ENCODE measurements at places on chromosomes 5 and 9.

DNA sequence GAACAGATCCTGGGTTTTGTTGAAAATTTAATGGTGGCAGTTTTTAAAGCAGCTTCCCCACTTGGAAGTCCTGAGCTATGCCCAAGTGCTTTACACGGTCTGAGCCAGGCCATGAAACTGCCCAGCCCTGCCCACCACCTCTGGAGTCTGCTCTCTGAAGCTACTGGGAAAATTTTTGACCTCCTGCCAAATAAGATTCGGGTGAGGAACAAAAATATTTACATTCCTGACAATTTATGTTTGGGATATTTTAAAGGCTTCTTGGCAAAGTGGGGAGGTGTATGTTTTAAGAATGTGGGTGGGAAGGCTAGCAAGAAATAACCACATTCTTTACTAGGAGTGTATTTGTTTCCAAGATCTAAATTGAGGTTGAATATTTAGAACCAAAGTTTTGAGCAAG lies 50.0 kb downstream of the HACD4 start:
- DNase-seq, result no peak

DNA sequence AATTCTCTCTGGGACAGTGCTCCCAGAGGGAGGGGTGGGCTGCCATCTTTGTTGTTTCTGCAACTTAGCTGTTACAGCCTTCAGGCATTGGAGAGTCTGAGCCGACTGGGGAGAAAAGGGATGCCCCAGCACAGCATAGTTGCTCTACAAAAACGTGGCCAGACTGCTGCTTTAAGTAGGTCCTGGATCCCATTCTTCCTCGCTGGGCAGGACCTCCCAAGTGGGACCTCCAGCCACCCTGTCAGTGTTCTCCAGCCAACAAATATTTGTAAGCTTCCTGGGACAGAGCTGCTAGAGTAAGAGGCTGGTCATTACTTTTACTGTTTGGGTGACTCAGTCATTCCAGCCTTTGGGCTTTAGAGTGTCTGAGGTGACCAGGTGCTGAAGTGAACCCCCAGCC lies 292.7 kb upstream of the NREP start:
- DNase-seq, result no peak

DNA sequence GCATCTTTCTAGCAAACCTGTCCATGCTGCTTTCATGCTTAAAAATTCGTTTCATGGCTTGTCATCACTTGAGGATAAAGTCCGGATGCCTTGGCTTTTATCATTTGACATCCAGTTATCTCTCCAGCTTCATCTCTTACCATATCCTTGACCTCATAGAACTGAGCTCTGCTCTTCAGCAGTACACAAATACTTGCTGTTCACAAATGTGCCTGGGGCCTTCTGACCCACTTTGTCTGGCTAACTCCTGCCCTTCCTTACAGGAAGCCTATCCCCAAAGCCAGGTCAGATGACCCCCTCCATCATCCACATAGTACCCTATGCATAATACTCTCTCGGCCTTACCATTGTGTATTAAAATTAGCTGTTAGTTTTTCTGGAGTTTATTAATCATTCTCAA lies 249.1 kb downstream of the SAXO1 start:
- no peak for DNase-seq

- DNase-seq, result no peak
These were observed 64.7 kb upstream of the CHD1 start for GRCh38 chr5:98993512-98993911.

GRCh38 chr9:2469681-2470221 lies 151.8 kb upstream of the VLDLR start:
- DNase-seq, result no peak

DNA sequence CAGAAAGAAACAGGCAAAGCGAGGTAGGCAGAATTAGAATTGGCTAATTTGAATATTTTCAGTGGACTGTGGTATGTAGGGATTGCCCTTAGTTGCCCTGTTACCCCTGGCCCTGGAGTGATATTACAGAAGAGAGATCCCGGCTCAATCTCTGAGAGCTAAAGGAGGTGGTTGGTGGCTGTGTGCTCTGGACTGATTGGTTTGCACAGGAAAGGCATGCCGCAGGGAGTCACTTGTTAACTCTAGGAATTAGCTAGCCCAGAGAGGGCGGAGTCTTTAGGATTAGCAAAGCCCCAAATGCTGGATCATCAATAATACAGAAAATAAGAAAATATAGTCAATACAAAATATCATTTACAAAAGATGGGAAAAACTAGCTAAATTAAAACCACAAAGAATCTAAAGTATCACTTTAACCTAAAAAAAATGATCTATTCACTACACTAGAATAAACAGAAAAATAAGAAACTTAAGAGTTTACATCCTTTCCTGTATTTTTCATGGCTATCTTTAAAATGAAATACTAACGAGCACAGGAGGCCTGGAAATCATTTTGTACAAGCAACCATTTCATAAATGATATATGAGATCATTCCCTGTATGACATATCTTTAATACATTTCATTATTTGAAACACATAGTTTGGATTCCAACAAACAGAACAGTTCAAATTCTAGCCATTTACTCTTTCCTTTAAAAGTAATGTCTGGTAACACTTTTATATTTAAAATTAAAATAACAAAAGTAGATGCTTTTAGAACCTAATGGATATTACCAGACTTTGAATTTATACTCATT lies 71.1 kb downstream of the GNAQ start:
- DNase-seq, result no peak

DNA sequence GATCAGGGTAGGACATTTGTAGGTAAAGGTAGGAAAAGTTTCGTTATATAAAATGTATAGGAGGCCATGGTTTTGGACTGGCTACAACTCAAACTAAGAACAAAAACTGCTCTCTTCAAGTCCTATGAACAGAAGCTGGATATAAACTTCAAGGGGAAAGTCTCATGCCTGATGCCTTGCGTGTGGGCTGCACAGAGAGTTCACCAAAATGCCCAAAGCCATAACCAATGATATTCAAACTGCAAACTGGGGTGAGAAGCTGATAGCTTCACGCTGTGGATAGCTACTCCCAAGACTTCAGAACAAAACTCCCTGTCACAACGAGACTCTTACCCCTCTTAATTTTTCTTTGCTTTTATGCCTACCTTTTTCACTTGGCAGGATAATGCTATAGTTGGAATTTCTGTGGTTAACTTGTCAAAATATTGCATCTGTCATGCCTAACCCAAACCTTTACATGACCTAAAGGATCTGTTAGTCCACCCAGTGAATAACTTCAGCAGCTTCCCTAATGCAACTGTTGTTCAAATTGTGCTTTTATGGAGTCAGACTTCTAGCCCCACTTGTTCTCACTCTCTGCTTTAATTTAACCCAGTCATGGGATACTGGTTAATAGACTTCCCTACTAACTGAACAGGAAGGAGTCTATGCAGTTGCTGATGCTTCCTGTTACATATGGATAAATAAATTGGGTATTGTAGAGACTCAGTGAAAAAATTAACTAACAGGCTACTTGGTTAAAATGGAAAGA lies 71.9 kb downstream of the SFXN1 start:
- DNase-seq, result no peak

- DNase-seq, result no peak
These were observed 29.5 kb downstream of the PPARGC1B start for GRCh38 chr5:149759563-149759962.

DNA sequence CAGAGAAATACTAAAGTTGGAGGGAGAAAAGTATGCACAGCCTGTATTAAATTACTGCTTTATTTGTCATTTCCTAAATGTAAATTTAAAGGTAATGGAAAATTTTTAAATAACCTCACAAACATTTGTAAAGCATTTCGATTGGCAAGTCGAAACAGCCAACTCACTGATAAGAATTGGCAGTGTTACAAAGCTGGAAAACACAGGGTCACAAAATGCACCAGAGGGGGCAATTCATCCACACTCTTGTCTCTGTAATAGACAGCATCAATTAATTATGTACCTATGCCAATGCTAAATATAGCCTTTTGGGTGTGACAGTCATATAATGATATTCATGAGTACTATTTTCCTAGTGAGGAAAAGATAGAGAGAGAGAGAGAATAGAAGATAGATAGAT lies 140.6 kb upstream of the PRLR start:
- no peak for DNase-seq

- no peak for DNase-seq
These were observed 29.0 kb downstream of the ADRB2 start for GRCh38 chr5:148855249-148856008.

DNA sequence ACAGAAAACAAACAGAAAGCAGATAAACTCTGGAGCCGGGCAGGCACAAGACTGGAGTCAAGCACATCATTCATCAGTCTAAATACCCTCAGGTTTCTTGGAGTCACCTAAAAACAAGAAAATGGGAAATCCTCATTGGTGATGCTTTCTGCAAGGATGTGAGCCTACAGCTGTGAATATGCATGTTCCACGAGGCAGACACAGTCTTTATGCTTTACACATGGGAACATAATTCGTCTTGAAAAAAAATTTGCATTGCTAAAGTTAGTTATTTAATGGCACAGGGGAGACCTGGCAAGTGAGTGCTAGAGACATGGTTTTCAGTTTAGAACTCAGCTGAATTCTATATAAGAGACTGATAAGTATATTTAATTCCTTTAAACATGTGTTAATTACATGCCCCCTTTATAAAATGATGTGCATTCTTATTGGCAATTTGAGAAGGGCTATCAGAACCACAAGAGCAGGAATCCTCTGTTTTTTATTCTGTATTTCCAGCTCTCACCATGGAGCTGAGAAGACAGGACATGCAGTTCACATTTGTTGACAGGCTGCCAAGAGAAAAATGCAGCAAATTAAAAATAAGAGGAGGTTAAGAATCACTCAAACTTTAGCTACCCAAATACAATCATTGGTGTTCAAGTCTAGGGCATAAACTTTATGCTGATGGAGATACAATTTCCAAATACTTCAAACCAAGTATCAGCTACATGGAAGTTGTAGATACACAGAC lies 438.0 kb upstream of the MPDZ start:
- DNase-seq, result no peak

DNA sequence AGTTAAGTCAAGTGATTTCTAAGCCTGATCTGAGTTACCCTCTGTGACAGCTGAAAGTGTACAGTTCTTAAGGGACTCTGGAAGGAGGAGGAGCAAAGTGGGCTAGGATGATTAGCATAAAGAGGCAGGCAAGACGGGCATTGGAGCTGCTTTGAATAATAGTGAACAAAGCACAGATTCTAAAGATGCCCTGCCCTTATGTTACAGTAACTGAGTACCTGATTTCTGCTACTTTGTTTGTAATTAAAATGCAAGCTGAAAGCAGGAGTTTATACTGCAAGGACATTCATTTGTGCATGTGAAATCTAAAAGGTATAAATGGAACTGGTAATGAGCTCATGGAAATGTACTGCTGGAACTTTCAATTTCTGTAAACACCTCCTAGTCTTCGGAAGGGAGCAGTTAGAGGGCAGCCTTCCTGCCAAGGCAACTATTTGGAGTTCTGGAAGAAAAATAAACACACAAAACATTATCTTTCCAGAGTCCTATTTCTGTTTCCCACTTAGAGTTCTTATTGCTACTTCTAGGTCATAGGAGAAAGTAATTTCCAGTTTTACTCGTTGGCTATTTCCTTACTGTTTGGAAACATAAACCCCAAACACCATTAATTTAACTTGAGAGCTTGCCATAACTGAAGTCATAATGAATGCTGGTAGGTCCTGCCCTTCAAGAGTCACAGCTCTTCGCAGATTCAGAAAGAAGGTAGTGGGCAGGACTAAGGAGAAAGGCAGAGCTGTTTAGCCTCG lies at the start of gene RANBP3L:
TSS of gene RANBP3L (minus strand) at position 45 of the 746 bp plus-strand sequence. CDS start 486 bp downstream, outside the sequence.
- no peak for DNase-seq

DNA sequence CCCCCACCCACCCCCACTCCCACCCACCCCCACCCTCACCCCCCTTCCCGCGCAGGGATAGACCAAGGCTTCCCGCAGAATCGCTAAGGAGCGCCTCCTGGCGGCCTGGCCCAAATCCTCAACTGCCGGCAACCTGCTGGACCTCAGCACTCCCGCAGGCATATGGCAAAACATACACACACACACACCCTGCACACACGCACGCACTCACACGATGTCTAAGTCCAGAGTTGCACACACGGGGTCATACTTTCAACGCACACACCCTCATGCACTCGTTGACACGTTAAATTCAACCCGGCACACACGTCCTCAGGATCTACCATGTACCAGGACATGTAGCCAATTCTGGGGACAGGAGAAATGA lies 1.7 kb downstream of the CPLX2 start:
- peak; percentile 7 for DNase-seq

- no peak for DNase-seq
These were observed 91.9 kb upstream of the C9orf72 start for GRCh38 chr9:27665136-27665535.
